CD4-positive, alpha-beta memory T cell (primary cell): ENCODE measurements at places on chromosomes 5 and 9. TPM values are rescaled to one million over a fixed set of nuclear protein-coding genes. Genes with fewer than 3 reads are reported as not detected.

GRCh38 chr9:90142580-90142979, 500.0 kb downstream of the DIRAS2 start:
- H3K27me3 ChIP-seq = no peaks in the 10 kb centered on the region
- H3K4me1 ChIP-seq = peaks cover 5% of the 10 kb centered on the region
- peak; percentile 47 for DNase-seq
- H3K27ac ChIP-seq = no peak overlapping the region

- DNase-seq = no peak
- H3K36me3 ChIP-seq = no peaks in the 10 kb centered on the region
- H3K27me3 ChIP-seq = no peaks in the 10 kb centered on the region
- H3K4me3 ChIP-seq = no peak overlapping the region
- no peak overlapping the region for H3K27ac ChIP-seq
Measured at GRCh38 chr9:3699883-3700282, 174.1 kb upstream of the RFX3 start.

- no peak overlapping the region for H3K4me3 ChIP-seq
- no peaks in the 10 kb centered on the region for H3K27me3 ChIP-seq
- H3K4me1 ChIP-seq = no peaks in the 10 kb centered on the region
- H3K27ac ChIP-seq = no peak overlapping the region
- peak; percentile 34 for DNase-seq
Measured at GRCh38 chr5:55691265-55692105, 20.6 kb downstream of the SLC38A9 start.

The WDR70 gene
- 23.7 TPM for polyA plus RNA-seq

- no peaks in the 10 kb centered on the region for H3K4me1 ChIP-seq
- no peak for DNase-seq
- no peak overlapping the region for H3K27ac ChIP-seq
Measured at GRCh38 chr9:5419987-5420386, 17.7 kb downstream of the PLGRKT start.

DNA sequence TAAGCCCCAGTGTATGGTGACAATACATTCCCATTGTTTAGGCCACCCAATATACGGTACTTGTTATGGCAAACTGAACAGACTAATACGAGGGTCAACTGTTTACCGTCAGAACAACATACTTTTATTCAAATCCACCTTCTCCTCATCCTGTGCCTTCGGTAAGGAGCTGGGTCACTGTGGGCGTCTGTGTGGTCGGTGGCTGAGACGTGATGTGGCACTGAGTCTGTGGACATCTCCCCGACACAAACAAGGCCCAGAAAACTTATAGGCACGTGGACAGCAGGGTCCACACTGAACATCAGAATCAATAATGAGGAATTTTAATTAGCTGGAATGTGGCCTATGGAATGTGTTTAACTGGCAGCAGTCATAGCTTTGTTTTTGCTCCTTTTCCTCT, 154.3 kb upstream of the IRX2 start:
- no peak overlapping the region for H3K27ac ChIP-seq
- no peaks in the 10 kb centered on the region for H3K4me1 ChIP-seq
- no peaks in the 10 kb centered on the region for H3K36me3 ChIP-seq
- H3K27me3 ChIP-seq = no peaks in the 10 kb centered on the region
- H3K4me3 ChIP-seq = no peak overlapping the region
- no peak for DNase-seq

DNA sequence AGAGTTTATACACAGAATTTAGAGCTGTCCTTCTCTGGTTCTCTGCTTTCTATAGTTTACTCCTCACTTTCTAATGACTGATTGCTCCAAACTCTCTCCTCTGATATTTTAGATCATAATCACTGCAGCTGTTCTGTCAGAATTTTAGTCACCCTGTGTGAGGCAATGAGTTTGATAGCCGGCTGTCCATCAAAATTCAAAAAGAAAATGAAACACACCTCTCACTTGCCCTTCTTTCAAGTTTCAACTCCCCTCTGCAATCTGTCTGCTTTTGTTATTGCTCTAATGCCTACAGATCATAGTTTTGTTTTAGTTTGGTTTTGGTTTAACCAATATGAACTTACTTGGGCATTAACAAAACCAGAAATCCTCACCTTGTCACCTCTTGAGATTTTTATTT, 23.3 kb upstream of the ABLIM3 start:
- DNase-seq = no peak
- no peak overlapping the region for H3K4me3 ChIP-seq
- no peak overlapping the region for H3K27ac ChIP-seq
- H3K36me3 ChIP-seq = no peaks in the 10 kb centered on the region
